ENCODE measurements at places on chromosomes 3 and 15. TPM values are rescaled to one million over a fixed set of nuclear protein-coding genes. Genes with fewer than 3 reads are reported as not detected.

- H3K4me3 ChIP-seq = no peak overlapping the region
- peaks cover 8% of the 10 kb centered on the region for H3K27me3 ChIP-seq
- H3K27ac ChIP-seq = no peak overlapping the region
- no peaks in the 10 kb centered on the region for H3K4me1 ChIP-seq
Measured at GRCh38 chr3:128995737-128996136, 1.9 kb upstream of the CFAP92 start.

RASGRP1 gene
- total RNA-seq = 164 TPM

DNA sequence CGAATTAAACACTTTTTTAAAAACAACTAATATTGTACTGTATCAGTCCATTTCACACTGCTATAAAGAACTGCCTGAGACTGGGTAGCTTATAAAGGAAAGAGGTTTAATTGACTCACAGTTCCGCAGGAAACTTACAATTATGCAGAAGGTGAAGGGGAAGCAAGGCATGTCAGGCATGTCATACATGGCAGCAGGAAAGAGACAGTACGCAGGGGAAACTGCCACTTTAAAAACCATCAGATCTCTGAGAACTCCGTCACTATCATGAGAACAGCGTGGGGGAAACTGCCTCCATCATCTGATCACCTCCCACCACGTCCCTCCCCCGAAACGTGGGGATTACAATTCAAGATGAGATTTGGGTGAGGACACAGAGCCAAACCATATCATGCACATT, 162.8 kb upstream of the TPM1 start:
- H3K4me3 ChIP-seq = no peak overlapping the region
- H3K27me3 ChIP-seq = peaks cover 25% of the 10 kb centered on the region
- H3K36me3 ChIP-seq = no peaks in the 10 kb centered on the region
- no peak for ATAC-seq
- H3K27ac ChIP-seq = no peak overlapping the region

FES gene
- 98.5 TPM for total RNA-seq

DNA sequence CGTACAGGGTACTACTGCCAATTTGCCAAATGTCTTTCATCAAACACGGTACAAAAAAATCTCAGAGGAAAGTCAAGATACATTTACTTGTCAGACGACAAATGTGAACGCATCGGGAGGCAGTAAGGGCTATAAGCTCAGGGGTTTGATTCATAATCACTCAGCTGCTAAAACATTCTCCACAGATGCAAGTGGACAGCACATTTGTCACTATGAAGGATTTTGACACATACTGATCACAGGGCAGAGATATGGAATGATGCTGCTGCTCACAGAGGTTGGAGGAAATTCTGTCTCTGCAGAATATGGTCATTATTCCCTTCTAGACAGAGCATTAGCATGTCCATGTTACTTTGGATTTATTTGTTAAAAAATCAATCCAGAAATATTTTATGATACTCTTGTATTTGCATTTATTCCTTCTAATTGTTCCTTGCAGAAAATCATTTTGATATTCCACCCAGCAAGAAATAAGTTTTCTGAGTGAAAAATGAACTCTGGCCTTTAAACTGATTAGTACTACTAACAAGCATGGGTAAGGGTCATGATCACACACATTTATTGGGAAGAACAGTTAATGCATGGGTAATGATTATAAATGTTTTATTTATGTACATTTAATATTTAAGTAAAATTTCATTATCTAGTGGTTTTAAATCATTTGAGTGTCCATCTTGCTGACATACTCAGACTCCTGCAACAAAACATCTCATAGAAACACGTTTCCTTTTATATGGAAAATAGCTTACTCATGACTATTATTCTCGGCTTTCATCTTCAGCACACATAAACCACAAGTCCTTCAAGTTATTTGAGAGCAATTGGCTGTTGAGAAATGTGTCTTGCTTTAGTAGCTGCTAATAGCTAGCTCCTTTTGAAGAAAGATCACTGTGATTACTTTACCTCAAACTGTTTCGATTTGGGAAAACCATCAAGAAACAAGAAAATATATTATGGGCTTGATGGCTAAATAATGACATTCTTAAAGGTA, 559.3 kb downstream of the MECOM start:
- H3K27ac ChIP-seq = no peak overlapping the region
- no peak for ATAC-seq
- no peaks in the 10 kb centered on the region for H3K36me3 ChIP-seq
- H3K27me3 ChIP-seq = no peaks in the 10 kb centered on the region
- no peaks in the 10 kb centered on the region for H3K4me1 ChIP-seq

KLHL40 gene
- total RNA-seq = not detected

GRCh38 chr15:76368122-76368621, 31.6 kb downstream of the ISL2 start:
- no peak overlapping the region for H3K27ac ChIP-seq
- ATAC-seq = no peak
- no peaks in the 10 kb centered on the region for H3K27me3 ChIP-seq
- peaks cover 4% of the 10 kb centered on the region for H3K4me1 ChIP-seq
